RWPE2 (cell line): ENCODE measurements at places on chromosomes 7 and 10.

GRCh38 chr7:66076462-66077329, 1.1 kb downstream of the ASL start:
- no peak for DNase-seq

GRCh38 chr7:104973227-104973626, 40.8 kb upstream of the KMT2E start:
- no peak for DNase-seq

- DNase-seq, result no peak
These were observed 197.4 kb downstream of the ELMO1 start for GRCh38 chr7:37251222-37251621.

GRCh38 chr10:125415006-125415633, 254.8 kb upstream of the CTBP2 start:
- DNase-seq, result no peak

DNA sequence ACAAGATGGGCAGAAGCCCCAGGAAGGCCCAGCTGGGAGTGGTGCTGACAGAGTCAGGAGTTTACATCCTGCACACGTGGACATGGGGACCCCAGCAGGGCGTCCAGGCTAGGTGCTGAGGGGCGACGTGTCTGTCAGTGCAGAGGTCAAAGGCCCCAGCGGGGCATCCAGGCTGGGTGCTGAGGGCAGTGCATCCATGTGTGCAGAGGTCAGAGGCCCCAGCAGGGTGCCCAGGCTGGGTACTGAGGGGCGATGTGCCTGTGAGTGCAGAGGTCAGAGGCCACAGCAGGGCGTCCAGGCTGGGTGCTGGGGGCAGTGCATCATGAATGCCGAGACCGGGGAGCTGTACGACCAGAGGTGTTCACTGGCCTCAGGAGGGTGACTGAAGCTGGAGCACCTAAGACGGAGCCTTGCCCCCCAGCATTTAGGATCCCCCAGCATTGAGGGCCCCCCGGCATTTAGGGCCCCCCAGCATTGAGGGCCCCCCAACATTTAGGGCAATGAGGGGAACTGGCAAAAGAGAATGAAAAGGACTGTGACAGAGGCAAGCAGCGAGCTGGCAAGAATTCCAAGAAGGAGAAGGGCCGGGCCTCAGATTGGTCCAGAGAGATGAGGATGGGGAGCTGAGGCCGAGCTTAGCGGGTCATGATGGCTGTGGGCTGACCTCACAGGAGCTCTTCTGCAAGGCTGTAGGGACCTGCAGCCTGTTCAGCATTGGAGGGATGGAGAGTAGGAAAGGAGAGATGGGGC, 474.9 kb downstream of the PTPRN2 start:
- no peak for DNase-seq

DNA sequence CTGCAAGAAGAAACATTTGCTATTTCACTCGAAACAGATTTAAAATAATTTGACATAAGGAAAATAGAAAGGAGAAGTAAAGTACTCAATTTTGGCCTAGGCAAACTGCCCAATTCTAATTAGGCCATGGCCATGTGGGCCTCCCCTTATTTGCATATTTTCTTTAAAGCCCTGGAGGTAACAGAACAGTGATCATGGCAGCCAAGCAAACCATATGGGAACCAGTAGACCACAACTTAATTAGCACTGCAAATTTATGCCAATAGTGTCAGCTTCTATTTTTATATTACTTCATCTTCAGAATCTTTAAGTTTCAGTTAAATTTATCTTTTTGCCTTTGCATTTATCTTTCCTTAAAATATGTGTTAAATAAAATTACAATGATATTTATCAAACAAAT, 63.3 kb upstream of the THSD7A start:
- no peak for DNase-seq

GRCh38 chr7:64611717-64612116, 48.8 kb upstream of the ZNF680 start:
- no peak for DNase-seq

- DNase-seq, result no peak
These were observed 201.4 kb downstream of the PTEN start for GRCh38 chr10:88064608-88065382.

DNA sequence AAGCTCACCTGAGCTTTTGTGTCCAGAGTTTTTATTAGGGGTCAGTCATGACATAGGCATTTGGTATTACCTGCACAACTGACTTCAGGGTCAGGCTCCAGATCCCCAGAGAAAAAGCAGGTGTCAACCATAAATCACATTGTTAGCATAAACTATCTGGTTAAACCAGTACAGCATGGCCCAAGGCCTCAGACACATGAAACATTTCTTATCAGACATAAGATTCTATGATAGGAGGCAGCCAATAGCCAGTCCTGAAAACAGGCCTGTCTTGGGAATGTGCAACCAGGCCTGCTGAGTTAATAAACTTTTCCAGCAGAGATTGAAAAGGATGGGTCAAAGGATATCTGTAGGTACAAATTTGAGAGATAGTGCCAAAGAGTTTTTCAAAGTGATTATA, 116.1 kb downstream of the TPST1 start:
- no peak for DNase-seq

DNA sequence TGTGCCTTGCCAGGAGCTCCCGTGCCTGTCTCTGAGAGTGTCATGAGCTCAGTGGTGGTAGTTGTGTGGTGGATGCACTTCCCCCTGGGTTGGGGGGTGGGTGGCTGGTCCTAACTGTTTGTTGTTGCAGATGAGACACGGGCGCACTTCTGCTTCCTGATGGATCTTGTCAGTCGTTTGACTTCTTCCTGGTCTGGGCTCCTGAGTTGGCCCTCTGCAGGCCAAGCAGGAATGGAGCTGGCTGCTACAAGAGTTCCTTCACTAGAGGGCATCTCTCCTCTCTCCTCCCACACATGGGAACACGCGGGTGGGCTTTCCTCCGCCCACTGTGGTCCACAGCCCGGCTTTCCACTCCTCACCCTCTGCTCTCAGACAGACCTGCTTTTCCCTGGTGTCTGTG, 82.0 kb downstream of the BMS1 start:
- no peak for DNase-seq

DNA sequence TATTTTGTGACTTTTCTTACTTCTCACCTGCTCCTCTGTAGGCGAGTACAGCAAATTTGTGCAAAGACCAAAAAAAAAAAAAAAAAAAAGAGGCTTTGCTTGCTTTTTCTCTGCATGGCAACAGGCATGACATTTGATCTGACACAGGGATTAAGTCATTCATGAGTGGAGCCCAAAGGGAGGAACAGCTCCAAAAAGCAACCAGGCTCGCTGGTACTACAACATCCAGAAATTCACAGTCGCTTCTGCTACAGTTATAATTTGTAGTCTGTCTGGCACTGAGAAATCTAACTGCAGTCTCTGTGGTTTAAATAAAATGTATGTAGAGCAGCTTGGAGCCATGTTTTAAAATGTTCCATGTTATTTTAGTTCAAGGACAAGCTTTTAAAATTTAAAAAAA, 31.7 kb downstream of the MKX start:
- no peak for DNase-seq

GRCh38 chr7:26083113-26083512, 68.9 kb upstream of the NFE2L3 start:
- DNase-seq, result no peak

DNA sequence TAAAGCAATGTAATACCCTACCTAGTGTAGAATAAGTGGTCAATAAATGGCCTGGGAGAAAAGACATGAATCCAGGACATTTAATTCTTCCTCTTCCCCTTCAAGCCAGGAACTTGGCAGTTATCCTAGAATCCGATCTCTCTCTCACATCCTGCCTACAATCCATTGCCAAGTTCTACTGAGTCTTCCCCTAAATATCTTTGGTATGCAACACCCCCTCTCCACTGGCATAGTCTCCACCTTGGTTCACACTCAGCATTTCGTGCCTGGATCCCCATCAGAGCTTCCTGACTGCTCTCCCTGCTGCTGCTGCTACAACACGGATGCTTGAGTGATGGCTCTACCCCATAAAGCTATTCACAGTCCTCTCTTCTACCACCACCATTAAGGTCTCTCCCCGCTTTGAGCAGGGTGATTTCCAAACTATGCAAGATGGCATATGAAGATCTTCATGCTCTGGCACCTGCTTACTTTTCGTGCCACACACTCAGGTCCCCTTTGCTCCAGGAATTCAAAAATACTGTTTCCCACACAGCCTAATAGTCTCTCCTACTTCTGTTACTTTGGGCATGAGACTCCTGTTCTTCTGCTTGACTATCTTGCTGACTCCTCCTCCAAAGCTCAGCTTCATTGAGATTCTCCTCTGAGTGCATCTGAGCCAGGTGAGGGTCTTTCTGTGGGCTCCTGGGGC, 4.8 kb downstream of the ANK3 start:
- DNase-seq, result peak; percentile 84

- no peak for DNase-seq
These were observed 6.0 kb downstream of the INA start for GRCh38 chr10:103282961-103283360.

DNA sequence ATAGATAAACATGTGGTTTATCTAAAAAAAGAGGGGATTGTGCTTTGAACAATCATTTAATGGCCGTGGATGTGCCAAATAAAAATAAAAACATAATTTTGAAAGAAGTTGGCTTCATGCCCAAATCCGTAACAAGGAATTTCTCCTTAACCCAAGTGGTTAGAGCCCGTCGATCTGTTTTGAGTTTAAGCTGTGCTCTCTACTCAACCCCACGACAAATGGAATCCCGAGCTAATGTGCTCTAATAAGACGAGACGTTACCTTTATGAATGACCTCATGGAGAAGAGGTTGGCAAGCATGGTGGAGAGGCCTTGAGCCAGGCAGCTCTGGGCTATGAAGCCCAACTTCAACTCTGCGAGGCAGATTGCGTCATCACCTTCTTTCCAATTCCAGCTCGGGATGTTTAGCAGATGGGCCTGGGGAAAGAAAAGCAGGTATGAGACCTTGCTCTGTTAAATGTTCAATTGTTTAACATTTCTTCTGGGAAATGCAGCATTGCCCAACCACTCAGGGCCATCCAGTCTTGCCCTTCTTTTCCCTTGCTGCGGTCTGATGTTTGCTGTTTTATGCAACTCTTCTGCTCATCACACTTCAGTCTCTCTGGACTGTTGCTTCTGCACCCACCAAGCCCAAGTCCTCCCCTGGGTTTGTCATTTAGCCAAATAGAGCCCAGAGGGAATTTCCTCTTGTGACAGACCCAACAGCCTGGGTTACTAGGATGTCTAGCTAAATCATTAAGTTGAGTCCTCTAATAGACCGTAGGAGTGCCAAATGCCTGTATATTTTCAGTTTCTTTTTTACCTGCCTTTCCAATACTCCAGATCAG, 564.6 kb downstream of the KCNMA1 start:
- DNase-seq, result no peak

DNA sequence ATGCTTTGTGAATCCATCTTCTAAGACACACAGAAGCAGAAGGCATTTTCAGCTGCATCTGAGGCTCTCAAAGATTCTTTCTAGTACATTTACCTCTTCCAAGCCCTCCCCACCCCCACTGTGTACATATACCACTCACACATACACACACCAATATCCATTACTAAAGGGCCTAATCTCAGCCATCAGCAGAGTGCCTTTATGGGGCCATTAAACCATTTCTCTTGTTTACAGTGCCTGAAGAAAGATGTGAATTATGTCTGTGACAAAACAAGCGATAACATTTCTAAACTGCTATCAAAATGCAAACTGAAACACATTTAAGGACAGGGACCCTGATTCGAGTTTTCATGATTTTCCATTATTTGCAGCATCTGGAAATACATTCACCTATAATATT, 40.0 kb downstream of the ETV1 start:
- DNase-seq, result no peak

DNA sequence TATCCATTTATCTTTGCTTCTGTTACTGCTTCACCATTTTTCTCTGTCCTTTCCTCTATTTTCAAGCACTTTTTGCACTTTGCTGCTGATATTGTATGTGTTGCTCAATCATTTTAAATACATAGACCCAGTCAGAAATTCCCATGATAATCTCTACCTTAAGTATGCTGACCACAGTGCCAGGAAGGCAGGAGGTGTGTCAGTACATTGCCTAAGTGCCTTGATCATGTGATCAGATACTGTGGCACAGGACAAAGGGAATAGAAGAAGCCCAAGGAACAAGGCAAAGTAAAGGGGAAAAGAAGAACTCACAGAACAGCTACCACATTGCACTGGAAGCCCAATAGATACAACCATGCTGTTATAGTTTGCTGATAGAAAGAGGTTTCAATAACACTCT, 53.7 kb upstream of the CD36 start:
- DNase-seq, result no peak

- no peak for DNase-seq
These were observed 44.3 kb upstream of the PPP1R17 start for GRCh38 chr7:31642681-31643115.

DNA sequence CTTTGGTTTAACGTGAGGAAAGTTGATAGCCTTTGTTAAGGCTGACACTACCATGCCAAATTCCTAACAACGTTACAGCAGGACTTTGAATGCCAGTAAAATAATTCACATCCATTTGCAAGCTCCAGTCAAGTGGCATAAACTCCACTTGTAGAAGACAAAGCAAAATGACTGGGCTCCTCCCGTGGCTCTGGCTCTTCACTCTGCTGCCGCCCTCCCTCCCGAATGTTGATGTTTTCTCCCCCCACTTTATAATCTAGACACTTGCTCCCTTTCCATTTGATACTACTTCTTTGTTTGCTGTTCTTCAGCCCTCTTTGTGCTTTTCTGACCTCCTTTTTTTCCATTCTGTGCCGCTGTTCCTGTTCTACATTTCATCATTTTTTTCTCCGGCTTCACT, 22.8 kb upstream of the ITGB8 start:
- DNase-seq, result no peak

- no peak for DNase-seq
These were observed 35.0 kb downstream of the GLRX3 start for GRCh38 chr10:130171196-130171595.

DNA sequence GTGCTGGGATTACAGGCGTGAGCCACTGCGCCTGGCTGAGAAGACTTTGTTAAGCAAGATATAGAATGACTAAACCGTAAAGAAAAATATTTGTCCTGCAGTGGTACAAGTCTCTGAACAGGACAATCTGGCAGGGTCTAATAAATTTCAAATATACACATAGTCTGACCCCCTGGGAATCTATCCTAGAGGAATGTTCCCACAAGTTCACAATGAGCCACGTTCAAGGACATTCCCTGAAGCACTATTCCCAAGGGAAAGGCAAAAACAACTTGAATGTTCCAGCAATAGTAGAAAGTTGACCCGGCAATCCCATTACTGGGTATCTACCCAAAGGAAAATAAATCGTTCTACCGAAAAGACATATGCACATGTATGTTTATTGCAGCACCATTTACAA, 82.0 kb downstream of the HIP1 start:
- no peak for DNase-seq

DNA sequence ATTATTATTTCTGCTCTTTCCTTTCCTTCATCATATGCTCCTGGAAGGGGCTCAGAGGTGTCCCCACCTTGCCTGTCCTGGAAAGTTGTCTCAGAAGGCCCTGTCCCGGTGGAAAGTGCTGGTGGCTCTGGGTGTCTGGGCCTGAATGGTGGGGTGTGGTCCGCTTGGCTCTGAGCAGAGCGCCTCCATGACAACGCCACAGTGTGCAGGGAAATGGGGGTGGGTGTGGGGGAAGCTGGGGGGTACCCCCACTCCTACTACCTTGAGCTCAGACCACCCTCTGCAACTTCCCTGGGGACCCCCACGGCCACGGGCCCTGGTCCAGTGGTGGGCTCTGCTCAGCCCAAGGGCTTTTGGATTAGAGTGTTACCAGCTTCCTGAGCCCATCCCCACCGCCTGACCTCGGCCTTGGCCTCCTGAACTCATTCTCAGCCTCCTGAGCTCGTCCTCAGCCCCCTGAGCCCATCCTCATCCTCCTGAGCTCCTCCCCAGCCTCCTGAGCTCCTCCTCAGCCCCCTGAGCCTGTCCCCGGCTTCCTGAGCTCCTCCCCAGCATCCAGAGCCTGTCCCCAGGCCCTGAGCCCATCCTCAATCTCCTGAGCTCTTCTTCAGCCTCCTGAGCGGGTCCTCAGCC, 106.4 kb upstream of the FAM20C start:
- no peak for DNase-seq

- DNase-seq, result no peak
These were observed 68.7 kb upstream of the PAPSS2 start for GRCh38 chr10:87590705-87591588.
